ENCODE measurements at places on chromosomes 6 and 20.

DNA sequence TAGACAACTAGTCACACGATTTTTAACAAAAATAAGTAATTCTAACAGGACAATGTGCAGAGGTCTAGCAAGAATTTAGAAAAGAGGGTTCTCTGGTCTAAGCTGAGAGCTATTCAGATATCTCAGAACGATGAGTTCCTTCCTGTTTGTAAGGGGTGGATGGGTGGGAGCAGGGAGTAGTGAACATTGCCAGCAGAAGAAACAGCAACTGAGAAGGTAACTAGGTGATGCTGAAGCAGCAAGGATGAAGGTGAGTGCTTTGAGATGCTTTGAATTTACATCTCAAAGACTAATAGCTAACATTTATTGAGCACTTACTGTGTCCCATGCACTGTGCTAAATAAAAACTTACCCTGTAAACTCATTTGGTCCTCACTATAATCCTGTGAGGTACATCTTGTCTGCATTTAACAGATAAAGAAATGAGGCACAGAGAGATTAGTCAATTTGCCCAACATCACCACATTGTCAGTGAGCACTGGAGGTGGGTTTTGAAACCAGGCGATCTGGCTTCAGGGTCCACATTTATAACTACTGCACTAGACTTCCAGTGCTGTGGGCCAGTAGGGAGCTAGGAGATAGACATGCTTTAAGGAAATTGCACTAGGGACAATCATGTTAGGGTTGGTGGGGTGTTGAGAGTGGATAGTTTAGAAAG lies 15.7 kb downstream of the BRD2 start:
- no peak for DNase-seq

- DNase-seq: no peak
Observed at GRCh38 chr20:1177680-1178079, 7.1 kb downstream of the TMEM74B start.

- DNase-seq: no peak
Observed at GRCh38 chr6:44833248-44833647, 445.7 kb downstream of the CDC5L start.

GRCh38 chr20:62899633-62900051 lies 26.7 kb downstream of the DIDO1 start:
- no peak for DNase-seq

- DNase-seq: no peak
Observed at GRCh38 chr6:119346450-119346849, 3.1 kb downstream of the MAN1A1 start.

DNA sequence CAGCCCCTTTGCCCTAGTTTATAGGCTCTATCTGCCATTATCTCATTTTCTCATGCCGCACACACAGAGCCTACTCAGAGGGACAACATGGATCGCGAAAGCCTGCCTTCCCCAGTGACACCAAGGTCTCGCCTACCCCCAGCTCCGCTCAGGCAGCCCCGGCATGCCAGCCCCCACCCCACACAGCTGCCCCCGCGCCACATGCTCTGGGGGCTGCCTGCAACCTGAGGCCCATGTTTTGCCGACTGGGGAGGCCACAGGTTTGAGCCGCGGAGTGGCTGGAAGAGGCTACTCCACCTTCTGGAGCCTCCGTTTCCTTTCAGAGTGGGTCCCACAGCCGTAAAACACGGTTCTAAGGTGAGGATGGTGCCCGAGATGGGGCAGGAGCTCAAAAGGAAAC lies 102.1 kb downstream of the ASXL1 start:
- no peak for DNase-seq

GRCh38 chr6:140500849-140501248 lies 1126.4 kb upstream of the CITED2 start:
- DNase-seq: no peak

DNA sequence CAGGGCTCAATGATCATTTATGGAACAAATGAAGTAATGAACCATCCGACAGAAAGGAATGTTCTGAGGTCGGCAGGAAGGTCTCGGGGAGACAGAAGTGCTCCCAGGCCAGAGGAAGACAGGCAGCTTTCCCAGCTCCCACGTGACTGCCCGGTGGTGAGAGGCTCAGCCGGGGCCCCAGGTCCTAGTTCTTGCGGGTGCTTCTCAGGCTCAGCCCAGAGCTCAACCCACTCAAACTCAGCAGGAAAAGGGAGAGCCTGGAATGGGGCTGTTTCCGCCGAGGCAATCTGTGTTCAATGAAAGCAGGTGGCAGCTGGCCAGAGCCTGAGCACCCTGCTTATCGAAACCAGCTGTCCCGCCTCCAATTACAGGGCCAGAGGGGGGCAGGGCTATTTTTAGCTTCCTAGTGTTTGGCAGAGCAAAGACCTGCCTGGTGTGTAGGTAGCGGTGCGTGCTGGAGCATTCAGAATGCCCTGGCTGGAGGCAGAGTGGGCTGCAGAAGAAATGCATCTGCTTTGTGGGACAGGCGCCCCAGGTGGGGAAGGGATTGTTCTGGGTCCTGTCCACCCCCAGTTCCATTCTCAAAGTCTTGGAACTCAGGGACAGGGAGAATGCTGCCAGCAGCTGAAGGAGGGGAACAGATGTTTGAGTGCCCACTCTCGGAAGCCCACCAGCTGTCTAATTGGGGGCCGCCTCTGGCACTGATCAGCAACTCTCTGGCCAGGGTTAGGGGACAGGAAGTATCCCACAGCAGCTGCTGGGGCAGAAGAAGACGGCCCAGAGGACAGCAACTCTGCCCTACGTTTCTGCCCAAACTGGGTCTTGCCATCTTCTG lies 145.1 kb downstream of the PREX1 start:
- no peak for DNase-seq

DNA sequence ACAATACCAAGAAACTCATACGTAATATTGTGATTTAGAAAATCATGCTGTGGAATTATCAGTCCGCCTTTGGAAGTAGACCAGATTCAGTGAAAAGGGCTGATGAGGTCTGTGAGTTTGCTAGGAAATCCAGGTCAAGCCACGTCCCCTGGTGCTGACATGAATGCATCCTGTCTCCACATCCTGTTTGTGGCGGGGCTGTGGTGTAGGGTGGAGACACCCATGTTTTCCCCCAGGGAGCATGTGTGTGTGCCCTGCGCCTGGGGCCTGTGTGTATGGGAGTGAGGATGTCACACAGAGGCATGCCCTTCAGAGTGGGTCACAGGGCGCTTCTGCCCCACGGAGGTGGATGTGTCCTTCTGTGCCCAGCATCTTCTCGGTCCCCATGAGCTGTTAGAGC lies 109.1 kb downstream of the SASH1 start:
- DNase-seq: peak; percentile 1

DNA sequence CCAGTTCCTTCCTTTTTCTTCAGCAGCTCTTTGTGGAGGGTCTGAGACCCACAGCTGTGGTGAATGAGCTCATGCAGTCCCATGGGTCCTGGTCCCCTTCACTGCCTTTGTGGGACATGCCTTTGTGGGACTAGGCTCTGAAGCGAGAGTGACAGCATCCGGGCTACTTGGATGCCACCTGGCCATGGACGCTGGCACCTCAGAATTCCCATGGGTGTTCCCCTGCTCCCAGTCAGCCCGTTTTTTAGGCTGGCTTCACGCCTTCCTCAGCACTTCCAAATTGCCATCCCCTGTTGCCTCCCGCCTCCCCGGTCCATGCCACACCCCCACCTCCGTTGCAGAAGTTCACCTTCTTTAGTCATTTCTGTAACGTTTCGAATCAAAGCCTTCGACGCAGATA lies 45.1 kb downstream of the RAMACL start:
- no peak for DNase-seq

DNA sequence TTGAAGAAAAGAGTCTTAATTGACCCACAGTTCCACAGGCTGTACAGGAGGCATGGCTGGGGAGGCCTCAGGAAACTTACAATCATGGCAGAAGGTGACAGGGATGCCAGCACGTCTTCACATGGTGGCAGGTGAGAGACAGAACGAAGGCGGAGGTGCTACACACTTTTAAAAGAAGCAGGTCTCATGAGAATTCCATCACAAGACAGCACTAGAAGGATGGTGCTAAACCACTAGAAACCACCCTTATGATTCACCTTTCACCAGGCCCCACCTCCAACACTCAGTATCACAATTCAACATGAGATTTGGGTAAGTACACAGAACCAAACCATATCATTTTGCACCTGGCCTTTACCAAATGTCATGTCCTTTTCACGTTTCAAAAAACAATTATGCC lies 20.9 kb downstream of the TAGAP start:
- no peak for DNase-seq

- DNase-seq: no peak
Observed at GRCh38 chr6:169950558-169950957, 199.1 kb downstream of the ERMARD start.

DNA sequence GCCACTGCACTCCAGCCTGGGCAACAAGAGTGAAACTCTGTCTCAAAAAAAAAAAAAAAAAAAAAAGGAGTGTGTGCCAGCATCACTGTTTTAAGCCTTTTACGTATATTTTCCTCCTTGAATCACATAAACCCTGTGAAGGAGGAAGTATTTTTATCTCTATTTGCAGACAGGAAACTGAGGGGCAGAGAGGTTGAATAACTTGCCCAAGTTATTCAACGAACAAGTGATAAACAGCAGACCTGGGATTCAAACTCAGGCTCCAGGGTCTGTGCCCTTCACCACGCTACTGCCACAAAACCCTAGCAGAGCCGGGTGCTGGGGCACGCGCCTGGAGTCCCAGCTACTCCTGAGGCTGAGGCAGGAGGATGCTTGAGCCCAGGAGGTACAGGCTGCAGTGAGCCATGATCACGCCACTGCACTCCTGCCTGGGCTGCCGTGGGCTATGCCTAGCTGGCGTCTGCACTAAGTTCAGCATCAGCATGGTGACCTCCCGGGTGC lies 9.4 kb upstream of the AVP start:
- no peak for DNase-seq

Data from stimulated activated CD8-positive, alpha-beta memory T cell treated with anti-CD3 and anti-CD28 coated beads, Interleukin-2, amount 100 ng/mL, for 48 hours (primary cell).